Stimulated activated CD8-positive, alpha-beta memory T cell treated with anti-CD3 and anti-CD28 coated beads, Interleukin-7, amount 100 ng/mL, for 48 hours (primary cell): ENCODE measurements at places on chromosomes 3 and 15.

DNA sequence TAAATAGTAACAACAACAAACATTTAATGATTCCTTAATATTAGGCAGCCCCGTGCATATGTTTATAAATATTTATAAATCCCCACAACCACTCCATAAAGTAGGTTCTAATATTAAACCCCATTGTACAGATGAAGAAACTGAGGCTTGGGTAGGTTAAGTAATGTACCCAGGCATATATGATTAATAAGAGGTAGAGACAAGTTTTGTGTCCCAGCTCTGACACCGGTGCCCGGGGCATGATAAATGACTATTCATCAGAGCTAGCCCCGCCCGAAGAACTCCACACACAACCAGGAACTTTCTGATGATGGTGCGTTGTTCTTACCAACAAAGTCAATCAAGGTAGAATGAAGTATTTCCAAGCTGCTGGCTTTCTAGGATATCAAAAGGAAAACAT, 19.4 kb downstream of the CDCP1 start:
- no peak for DNase-seq

DNA sequence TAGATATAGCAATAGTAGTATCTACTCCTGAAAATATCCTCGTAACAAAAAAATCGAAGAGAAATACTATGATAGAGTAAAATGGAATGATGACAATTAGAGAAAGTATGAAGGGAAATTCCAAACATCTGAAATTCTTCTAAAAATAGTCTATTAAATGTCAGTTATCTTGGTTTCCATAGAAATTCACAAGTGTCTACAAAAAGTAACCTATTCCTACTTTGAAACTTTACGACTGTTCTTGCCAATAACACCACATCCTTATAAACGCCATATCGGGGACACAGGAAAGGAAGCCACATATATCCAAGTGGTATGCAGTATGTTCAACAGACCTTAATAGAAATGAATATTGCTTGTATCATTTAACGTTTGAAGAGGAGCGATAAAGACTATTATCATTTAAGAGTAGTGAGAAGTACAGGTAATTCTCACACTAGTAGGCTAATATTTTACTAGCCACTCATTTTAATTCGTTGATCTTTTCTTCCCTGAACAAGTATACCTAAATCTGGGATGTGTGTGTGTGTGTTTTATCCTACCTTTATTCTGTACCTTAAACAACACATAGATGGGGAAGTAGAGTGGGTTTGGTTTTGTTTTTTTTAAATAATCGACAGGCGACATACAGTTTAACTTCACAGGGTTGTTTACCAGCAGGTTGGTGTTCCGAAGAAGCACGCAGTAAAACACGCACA, 1.2 kb downstream of the GPR176 start:
- DNase-seq = no peak

GRCh38 chr3:197008436-197009209, 21.0 kb downstream of the MELTF start:
- no peak for DNase-seq

GRCh38 chr3:147540921-147541320, 131.8 kb downstream of the ZIC1 start:
- no peak for DNase-seq

DNA sequence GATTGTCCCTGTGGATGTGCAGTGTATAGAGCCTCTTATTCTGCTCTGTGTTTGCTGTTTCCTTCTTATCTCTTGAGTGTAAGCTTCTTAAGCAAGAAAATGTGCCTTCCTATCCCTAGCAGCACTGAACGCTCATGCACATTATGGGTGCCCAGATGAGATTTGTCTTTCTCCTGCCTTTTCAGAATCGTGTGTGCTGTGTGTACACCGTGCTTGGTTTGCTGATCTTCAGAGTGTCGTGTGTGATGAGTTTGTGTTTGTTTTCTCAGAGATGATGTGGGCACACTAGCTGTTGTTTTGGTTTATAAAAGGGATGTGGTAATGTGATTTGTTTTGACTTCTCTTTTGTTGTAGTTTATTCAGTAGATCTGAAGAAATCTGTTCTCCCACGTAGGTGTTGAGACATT, 19.7 kb downstream of the GPR171 start:
- DNase-seq = no peak
